ENCODE measurements at places on chromosomes 5 and 9.
A peak's percentile ranks its signal among the peaks of the same experiment; 100 is the strongest.

- no peak for DNase-seq
These were observed 127.4 kb downstream of the HCN1 start for GRCh38 chr5:45568813-45569212.

DNA sequence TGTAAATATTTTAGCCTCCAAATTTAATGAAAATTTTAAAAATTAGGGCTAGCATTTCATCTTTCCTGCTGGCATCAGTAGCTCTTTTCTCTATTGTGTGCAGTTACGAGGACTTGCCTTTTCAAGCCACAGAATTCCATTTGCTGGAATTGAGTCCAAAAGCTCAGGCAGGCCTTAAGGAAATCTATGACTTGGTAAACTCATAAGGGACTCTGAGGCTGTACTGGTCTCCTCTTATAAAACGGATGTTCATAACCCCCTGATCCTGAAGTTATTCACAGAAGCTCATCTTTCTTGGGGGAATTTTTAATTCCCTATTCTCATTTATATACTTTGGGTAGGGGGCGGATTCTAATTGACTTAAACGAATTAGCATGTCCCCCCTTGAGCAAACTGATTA lies 23.4 kb downstream of the ANKRA2 start:
- no peak for DNase-seq

DNA sequence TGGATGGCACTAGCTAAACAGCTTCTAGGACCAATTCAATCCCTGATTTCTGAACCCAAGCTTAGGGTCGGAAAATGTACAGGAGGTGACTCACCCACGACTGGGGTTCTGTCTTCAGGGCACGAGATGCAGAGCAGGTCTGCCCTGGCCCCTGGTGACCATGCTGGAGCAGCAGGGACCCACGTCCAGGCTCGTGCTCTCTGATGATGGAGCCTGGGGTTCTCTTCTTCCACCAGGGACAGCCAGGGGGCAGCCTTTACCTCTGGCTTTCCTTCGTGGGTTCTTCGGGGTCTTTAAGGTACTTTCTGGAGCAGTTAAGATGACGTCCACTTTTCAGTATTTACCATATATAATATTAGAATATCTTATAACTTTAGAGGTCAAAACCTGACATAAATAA lies 2.1 kb downstream of the CFAP77 start:
- DNase-seq: no peak

DNA sequence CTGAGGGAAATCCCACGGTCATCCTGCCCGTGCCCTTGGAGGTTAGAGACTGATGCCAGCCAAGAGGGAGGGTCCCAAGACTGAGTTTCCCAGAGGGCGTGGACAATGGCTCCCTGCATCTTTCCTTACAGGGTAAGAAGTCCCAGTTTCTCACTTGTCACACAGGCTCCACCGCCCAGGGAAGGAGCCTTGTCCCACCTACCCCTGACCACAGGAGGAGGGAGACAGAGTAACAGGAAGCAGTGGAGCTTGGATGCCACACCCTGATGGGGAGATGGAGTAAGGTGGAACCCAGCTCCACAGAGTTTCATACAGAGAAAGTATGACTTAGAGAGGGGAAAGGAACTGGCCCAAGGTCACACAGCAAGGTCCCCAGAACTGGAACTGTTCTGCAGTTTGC lies 9.4 kb upstream of the CD74 start:
- no peak for DNase-seq

GRCh38 chr5:16364910-16365309 lies 100.7 kb downstream of the ZNF622 start:
- DNase-seq: no peak

DNA sequence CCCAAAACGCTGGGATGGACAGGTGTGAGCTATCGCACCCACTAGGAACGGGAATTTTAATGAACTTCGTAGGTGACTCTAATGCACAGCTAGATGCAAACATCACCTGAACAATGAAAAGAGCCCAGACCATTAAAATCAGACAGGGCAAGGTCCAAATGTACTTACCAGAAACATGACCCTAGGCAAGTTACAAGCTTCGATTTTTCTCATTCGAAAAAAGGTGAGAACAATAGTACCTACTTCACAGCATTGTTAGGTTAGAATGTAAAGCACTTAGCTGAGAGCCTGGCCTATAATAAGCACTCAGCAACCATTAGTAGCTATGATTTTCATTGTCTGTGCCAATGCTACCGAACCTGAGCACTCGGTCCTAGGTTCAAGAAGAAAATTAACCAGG lies 5.8 kb upstream of the KLHL3 start:
- no peak for DNase-seq

- DNase-seq: no peak
These were observed 25.3 kb downstream of the STXBP1 start for GRCh38 chr9:127637322-127637847.

- DNase-seq: no peak
These were observed 10.3 kb upstream of the QRFP start for GRCh38 chr9:130906735-130907416.

- DNase-seq: no peak
These were observed 28.4 kb upstream of the DPYSL3 start for GRCh38 chr5:147538236-147538635.

DNA sequence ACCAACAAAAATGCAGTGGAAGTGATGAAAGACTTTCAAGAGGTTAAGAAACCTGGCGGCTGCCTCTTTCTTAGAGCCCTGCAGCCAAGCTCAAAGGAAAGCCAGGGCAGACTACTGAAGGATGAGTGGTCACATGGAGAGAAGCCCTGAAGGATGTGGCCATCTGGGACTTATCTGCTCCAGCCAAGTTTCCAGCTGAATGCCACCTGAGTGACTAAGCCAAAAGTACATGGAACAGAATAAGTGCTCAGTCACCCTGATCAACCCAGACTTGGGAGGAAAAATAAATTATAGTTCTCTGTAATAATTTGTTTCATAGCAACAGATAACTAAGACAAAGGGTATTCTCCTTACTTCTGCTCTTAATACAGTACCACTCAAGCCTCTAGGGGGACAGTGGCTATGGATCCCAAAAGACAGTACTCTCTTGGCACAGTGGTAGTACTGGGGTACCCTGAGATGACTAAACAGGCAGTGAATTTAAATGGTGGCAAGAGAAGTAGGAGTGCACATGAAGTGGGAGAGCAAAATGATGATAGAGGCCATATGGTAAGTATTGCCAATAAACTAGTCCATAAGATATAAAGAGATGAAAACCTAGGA lies 182.3 kb downstream of the ELAVL2 start:
- DNase-seq: no peak

- DNase-seq: no peak
These were observed 637.2 kb upstream of the ITGA1 start for GRCh38 chr5:52150501-52150900.

DNA sequence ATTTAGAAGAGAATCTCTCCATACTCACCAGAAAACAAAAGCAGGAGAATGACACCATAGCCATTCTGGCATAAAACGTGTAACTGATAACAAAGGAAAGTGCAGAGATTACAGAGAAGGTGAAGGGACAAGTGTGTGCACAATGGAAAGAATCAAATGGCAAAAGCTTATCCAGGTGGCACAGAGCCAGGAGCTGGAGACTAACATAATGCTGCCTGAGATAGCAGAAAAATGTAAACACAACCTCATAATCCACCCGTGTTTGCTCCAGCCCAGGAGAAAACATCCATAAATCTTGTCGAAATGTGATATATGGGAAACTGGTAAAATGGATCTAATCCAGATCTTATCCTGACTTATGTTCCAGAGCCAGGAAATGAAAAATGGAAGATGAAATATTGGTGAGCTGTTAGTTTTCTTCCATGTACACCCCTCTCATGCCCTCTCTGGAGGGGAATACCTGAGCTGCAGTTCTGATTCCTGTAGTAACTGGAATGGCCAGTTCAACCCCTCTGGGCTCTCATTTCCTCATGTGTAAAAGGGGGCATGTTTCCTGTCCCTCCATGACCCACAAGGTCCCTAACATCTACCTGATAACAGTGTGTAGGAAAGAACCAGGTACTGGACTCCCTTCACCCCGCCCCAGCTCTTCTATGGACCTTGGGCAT lies 212.3 kb upstream of the DAPK1 start:
- no peak for DNase-seq

- DNase-seq: no peak
These were observed 29.0 kb upstream of the C9orf72 start for GRCh38 chr9:27602142-27602861.

- no peak for DNase-seq
These were observed 606.9 kb downstream of the EBF1 start for GRCh38 chr5:158492841-158493242.

GRCh38 chr9:72486594-72486955 lies 34.8 kb upstream of the TMC1 start:
- DNase-seq: no peak

- no peak for DNase-seq
These were observed 38.1 kb downstream of the ITGA1 start for GRCh38 chr5:52825826-52826225.

- DNase-seq: no peak
These were observed 79.0 kb downstream of the SYK start for GRCh38 chr9:90880669-90881068.

DNA sequence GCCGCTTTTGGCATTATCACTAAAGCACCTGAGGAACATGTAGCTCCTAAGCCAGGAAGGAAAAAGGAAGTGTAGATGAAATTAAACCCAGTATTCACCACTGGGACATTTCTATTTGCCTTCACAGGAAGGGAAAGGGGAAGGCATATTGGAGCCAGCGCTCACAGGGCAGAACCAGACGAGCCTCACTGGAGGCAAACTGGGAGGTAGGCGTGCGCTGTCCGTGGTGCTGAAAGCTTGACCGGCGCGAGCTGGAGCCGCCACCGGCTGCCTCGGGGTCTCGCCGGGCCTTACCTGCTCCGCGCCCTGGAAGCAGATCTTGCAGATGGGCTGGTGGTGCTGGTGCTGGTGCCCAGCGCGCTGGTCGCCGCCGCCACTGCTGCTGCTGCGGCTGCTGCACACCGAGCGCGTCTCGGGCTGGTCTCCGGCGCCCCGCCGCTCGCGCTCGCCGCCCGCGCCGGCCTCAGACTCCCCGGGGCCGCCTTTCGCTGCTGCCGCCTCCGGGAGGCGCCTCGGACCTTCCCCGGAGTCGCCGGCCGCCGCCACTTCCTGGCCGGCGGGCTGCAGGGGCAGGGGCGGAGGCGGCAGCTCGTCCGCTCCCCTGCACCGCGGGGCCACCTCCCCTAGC lies 732 bp downstream of the MARCHF11 start:
- DNase-seq: peak; percentile 11

- DNase-seq: peak; percentile 63
These were observed 20.5 kb upstream of the GLRX start for GRCh38 chr5:95842854-95843544.

GRCh38 chr9:82273121-82273520 lies 284.5 kb downstream of the SPATA31D1 start:
- DNase-seq: no peak

- DNase-seq: no peak
These were observed 304.7 kb upstream of the KLF4 start for GRCh38 chr9:107794259-107794658.

- DNase-seq: no peak
These were observed 267.7 kb upstream of the ACTBL2 start for GRCh38 chr5:57750282-57750681.

GRCh38 chr9:129494113-129494789 lies 126.7 kb downstream of the C9orf50 start:
- no peak for DNase-seq

GRCh38 chr5:141637767-141638419 lies 1.1 kb downstream of the RELL2 start:
- peak; percentile 53 for DNase-seq

GRCh38 chr9:121201045-121201737 lies 478 bp downstream of the RAB14 start:
- peak; percentile 52 for DNase-seq
